ENCODE measurements at places on chromosomes 7 and 10. TPM values are rescaled to one million over a fixed set of nuclear protein-coding genes. Genes with fewer than 3 reads are reported as not detected.

- DNase-seq: no peak
Measured at GRCh38 chr10:11724938-11725776, 17.0 kb upstream of the ECHDC3 start.

DNA sequence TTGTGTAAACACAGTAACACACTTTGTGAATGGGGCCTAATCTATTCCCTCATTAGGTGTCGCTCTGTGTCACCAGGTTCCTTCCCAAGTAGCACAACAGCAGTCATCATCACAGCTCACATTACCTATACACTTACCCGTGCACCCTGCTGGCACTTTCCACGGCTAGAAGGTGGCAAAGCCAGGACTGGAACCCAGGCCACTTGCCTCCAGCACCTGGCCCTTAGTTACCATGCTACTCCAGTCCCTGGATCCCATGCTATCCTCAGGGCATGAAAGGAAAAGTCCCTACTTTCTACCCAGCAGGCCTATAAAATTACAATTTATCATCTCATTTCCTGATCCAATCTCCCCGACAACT lies 18.4 kb downstream of the SMURF1 start:
- no peak for DNase-seq

DNA sequence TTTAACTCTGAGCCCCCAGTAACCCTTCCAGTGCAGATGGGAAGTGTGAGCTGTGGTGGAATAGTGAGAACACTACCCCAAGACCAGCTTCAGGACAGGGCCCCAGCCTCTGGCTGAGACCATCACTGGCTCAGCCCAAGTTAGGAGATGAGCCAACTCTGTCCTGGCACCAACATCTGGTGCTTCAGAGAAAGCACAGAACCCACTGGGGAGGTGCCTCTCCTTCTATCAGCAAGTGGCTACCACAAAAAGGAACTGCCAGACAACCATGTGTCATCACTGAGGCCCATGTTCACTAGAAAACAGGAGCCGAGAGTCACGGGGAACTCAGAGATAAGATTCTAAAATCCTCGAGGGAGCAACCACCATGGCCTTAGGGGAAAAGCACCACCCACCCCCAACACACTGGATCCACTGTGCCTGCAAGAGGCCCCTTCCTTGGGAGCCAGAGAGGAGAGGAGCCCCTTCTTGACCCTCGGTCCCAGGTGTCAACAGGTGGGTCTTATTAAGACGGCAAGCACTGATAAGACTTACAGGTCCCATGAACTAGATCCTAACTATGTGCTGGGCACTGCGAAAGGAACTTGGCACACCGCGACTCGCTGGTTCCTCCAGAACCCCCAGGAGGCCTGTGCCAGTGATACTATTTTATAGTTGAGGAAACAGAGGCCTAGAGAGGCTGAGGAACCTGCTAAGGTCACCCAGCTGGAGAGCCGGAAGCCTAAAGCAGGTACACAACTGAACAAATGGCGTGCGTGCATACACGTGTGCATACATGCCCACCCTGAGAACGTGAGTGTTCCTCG lies 102.7 kb downstream of the FAM53B start:
- peak; percentile 77 for DNase-seq

- DNase-seq: no peak
Measured at GRCh38 chr7:75623390-75624133, 115.2 kb downstream of the HIP1 start.

DNA sequence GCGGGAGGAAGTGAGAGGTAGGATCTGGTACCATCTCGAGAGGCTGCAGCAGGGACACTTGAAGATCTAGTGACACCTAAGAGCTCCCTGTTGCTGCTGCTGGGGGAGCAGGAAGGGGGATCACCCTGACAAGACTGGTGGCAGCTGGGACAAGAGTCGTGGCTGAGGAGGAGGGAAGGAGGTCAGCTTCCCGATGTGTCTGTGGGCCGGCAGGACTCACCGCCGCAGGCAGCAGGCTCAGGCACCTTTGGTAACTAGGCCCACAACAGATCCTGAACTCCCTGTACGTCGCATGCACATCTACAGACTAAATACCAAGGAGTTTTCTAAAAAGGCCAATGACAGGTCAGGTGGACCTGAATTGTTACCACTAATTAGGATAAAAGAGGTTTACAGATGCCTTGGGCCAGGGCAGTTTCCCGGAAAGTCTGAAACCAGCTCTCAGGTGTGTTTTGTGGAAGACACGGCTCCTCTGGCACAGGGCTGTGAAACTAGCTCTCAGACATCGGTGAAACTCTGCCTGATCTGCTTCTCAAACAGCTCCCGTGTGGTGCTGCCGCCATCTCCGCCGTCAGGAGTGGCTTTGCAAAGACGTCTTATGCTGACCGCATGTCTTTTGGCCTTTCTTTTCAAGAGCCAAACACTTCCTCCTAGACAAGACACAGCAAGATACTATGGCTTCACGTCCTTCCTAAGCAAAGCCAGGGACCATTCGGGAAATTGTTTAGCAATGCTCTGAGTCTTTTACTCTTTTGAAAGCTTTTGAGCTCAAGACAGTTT lies 609.7 kb downstream of the PTPRN2 start:
- no peak for DNase-seq

DNA sequence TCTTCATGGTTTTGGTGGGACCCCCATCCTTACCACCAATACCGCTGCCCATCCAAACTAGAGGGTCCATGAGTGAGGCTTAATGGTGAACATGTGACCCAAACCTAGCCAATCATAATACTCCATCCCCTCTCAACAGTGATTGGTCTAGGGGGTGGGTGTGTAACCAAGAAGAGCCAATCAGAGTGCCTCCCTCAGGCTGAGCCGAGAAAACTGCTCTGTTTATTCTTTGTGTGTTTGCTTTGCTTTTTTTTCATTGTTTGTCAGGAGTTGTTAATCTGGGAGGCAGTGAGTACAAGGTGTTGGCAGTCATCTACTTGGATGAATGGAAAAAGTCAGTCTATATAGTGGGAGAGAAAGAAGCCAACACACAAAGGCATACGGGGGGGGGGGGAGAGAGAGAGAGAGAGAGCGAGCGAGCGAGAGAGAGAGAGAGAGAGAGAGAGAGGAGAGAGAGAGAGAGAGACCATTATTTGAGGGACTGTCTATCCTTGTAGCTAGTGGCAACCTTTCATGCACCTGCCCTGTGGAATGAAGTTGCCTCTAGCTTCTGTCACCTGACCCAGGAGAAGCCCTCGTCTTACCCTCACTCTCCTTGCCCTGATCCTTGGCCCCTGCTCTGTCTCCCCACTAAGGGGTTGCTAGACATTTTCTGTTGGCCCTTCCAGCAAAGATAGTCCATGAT lies 441.7 kb downstream of the TYW1 start:
- no peak for DNase-seq

GRCh38 chr10:75654171-75654771 lies 222.8 kb downstream of the LRMDA start:
- DNase-seq: no peak

Gene PTPRE
- total RNA-seq: 17.4 TPM

Gene VIPR2
- 17.0 TPM for total RNA-seq
